ENCODE measurements at places on chromosomes 3 and 15.

DNA sequence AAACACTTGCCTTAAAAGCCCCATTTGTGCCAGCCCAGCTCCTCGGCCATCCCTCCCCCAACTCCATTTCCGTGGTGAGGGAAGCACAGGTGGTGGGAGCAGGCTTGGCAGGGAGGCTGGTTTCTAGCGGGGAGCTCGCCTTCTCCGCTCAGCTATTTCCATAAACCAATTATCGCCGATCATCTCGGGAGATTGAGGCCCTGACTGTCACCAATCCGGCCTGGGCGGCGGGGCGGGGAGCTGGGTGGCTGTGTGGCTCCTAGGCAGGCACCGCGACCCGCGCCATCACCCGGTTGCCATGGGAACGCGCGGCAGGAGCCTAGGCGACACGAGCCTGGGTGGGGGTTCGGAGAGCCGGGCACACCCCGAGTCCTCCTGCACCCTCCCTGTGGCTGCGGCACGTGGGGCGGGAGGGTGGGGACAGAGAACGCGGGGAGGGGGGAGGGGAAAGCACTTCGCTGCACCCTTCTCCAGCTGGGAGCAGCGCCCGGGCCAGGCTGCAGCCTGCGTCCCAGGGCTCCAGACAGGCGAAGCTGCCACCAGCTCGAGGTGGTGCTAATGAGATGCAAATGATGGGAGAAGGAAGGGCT lies 9.3 kb downstream of the CCDC33 start:
- DNase-seq: no peak

DNA sequence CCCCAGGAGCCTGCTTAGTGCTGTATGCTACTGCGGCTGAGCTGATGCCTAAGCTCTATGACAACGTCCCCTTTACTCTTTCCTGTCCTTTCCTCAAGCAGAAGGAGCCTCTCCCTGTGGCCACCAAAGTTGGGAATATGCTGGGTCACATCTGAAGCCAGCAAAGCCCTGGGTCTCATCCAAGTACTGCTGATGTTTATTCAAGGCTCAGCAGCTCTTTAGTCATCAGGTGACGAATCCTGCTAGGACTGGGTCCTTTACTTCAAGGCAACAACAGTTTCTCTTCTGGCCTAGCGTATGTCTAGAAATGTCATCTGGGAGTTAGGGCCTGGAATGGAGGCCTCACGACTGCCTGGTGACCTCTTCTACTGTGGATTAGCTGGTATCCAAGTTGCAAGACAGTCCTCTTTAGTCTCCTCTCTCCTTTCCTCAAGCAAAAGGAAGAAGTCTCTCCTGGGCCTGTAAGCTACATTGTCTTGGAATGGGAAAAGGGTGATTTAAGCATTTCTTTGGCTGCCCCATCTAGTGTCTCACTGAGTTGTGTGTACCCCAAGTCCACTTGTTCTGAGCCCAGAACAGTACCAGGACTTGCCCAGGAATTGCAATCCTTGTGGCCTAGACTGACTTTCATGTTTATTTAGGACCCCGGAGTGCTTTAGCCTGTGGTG lies 63.9 kb downstream of the TNFAIP8L3 start:
- no peak for DNase-seq

- DNase-seq: no peak
Measured at GRCh38 chr3:86147119-86147518, 843.8 kb downstream of the VGLL3 start.

DNA sequence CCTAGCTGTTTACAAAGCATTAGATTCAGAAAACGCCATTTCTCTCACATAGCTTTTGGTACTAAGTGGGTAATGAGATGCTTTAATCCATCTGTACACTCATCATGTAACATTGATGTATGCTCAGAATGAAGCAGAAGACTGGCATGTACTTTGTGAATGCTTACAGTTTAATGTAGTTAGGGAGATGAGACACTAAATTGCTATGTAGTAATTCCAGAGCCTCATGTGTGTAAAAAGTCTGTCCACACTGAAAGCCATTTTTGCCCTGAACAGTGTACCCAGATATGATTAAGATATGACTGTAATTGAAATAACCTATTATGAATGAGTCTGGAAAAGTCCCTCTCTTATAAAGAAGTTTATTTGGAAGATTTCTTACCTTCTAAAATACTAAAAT lies 66.5 kb downstream of the ARMC8 start:
- no peak for DNase-seq

DNA sequence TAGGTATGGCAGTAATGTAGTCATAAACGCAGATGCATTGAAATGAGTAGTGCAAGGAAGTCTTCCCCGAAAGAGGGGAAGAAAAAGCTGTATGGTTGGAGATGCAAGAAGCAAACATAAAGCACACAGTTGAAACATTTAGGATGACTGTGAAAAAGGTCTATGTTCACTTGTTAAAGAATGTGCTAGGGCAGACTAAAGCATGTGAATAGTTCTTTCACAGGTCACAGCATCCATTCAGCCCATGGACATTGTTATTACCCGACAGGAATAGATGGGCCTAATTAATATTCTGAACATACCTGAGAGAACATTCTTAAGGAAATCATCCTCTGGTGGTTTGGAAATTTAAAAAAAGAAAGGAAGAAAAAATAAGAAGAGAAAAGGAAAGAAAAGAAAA lies 595.2 kb downstream of the ZIC1 start:
- DNase-seq: no peak

DNA sequence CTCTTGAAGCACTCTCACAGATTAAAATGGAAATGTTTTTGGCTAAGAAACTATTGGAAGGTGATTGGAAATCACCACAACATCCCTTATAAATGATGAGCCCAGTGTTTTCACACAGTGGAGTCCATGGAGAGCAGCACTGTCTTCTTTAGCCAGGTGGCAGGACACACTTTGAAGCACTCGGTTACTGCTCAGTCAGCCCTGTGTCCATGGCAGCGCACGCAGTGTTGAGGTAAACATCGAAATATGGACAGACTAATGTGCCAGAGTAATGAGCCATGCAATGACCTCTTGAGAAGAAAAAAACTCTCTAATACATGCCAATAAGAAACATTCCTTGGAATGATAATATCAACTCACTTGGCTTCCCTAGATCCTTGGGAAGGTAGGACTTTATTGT lies 66.6 kb downstream of the TGFBR2 start:
- no peak for DNase-seq

DNA sequence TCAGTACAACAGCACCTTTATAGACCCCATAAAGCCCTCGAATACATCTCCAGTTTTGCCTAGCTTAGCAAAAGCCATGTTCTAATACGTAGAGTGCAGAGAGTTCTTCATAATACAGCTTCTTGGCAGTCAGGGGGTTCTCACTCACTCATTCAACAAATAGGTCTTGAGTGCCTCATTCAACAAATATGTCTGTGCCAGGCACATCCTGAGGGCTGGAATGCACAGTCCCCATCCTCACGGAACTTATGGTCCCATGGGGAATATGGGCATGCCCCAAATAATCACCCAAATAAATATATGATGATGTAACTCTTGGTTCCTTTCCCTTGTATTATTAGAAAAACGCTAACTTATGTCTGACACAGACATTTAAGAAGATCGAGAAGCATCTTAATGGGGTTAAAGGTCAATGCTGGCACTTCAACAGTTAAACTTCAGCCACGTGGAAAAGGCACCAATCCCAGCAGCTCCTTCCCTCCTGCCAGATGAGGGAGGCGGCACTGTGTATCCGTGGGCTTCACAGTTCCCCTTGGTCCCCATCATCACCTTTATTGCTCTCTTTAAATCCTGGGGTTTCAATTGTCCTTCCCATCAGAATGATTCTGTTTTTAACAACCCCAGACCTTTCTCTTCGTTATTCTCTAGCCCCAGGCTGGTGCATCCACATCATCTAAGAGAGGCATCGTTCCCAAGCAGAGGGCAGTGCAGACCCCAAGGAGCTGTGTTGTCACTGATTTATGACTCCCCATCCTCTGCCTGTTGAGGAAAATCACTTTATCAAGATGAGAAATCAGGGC lies 18.9 kb upstream of the SEMA5B start:
- DNase-seq: no peak

DNA sequence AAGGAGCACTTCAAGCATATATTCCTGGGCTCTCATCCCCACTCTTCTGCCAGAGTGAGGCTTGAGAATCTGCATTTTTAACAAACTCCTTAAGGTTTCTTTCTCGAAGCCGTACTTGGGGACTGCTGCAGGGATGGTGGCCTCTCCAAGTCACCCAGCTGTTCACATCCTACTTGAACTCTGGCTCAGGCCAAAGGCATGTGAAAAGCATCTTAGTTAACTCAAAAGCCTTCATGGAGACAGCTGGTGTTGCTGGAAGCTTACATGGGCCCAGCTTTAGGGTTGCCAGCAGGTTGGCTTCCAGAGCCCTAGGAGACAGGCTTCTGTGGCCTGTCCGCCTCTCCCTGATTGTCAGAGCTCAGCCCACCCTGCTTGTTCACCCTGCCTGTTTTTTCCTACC lies 139.2 kb downstream of the THSD4 start:
- DNase-seq: no peak

- DNase-seq: no peak
Measured at GRCh38 chr3:129548104-129548965, 5.4 kb downstream of the H1-8 start.

DNA sequence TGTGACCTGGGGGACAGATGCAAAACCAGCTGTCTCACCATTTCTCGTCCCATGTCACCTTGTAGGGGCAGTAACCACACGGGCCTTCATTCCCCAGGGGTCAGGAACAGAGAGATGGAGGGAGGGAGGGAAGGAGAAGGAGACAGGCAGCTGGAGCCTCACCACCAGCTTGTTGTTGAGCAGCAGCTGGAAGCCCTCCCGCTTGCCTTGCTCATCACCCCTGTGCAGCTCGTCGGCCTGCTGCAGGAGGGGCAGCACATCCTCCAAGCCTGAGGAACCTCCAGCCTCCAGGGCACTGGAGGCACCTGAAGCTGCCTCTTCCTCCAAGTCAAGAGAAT lies 10.3 kb downstream of the RMDN3 start:
- DNase-seq: no peak

DNA sequence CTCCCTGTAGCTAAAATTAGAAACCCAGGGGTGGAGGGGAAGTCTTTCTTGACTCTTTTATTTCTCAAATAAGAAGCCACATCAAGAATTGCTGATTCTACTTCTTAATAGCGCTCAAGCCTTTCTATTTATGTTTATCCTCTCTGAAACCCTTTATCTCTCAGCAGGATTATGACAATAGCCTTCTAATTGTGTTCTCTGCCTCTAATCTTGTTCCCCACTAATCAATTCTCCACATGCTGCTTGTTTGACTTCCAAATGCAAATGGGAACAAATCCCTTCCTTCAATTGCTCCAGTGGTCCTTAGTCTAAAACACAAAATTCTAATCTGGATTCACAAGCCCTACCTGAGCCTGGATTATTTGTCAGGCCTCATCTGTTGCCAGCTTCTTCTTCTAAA lies 43.7 kb upstream of the CFAP20DC start:
- DNase-seq: no peak

- DNase-seq: no peak
Measured at GRCh38 chr3:106589311-106589942, 720.6 kb upstream of the CBLB start.

DNA sequence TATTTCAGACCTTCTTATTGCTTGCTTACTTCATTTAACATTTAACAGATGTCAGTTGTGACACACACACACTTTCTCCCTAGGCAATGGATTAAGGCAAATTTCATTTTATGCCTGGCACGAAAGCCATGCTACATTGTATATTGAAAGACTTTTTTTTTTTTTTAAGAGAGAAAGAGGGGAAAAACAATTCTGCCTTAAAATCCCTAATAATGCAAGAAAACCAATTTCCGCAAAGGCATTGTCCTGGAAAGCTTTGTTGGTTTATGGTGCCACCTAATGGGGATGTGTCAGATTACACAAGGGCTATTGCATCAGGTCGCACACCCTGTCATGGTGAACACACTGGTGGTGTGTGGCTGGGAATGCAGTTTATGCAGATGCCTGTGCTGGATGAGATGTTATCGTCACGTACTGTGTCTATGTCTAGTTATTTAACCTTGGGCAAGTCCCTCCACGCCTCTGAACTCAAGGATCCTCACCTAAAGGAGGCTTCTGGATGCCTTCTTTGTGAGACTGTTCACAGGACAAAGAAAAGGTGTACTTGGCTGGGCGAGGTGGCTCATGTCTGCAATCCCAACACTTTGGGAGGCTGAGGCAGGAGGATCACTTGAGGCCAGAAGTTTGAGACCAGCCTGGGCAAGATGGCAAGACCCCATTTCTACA lies 37.3 kb upstream of the RFTN1 start:
- peak; percentile 79 for DNase-seq
